ENCODE measurements at places on chromosomes 12 and 14.

DNA sequence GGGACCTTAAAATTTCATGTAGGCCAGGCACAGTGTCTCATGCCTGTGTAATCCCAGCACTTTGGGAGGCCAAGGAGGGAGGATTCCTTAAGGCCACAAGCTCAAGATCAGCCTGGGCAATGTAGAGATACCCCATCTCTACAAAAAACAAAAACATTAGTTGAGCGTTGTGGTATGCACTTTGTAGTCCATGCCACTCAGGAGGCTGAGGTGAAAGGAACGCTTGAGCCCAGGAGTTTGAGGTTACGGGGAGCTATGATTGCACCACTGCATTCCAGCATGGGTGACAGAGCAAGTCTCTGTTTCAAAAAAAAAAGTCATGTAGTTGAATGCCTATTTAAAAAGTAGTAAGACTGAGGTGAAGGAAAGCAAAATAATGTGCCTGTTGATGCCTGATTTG is 83.5 kb downstream of the TTC6 start:
- no peak for DNase-seq

GRCh38 chr12:107429006-107429705 is 256.4 kb upstream of the PWP1 start:
- no peak for DNase-seq

- DNase-seq, result no peak
Observed at GRCh38 chr12:7907009-7907408, 29.0 kb downstream of the SLC2A3 start.

DNA sequence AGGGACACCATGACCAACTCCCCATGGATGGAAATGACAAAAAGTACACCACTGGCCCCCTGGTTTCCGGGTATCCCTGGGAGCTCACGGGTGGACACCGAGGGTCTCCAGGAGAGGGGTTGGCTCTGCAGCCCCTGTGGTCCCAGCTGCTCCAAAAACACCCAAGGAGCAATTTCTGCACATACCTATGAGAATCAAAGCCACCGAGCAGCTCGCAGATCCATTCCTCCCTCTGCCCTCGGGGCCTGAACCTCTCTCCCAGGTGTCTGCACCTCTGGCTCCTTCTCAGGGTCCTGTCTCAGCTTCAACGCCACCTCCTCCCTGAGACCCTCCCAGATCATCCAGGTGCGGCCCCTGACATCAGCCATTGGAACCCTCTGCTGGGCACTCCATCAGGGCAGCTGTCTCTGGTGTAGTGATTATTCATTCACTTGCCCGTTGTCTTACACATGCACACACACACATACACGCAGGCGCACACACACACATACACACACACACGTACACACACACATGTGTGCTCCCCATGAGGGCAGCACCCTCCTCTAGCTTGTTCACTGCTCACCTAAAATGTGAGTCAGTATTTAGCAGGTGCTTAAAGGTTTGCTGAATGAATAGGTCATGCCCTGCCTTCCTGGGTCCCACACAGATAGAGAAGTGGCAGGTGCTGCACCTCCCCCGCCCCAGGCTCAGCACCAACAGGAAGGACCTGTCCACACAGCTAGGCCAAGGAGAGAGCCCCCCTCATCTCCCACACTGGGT is 5.9 kb downstream of the RIMBP2 start:
- no peak for DNase-seq

DNA sequence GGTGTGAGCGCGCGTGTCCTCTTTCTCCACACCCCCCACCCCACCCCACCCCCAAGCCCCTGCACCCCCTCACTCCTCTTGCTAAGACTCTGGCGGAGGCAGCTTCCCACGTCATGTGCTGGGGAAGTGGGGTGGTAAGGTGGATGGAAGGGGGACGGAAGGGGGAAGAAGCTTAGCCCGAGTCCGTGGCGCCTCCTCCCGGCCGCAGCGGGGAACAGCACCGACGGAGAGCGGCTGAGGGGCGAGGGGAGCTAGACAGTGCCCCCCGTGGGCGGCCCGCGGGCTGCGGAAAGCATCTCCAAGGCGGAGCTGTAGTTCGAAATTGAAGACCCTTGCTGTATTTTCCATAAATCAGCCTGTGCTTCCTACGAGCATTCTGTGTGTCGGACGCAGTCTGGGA is 588 bp upstream of the GRIN2B start:
- DNase-seq, result no peak

- DNase-seq, result no peak
Observed at GRCh38 chr12:75704208-75704607, 192.8 kb upstream of the KRR1 start.

- no peak for DNase-seq
Observed at GRCh38 chr12:34348836-34349672, 326.8 kb downstream of the ALG10 start.

Data from GM12892 (cell line).